ENCODE measurements at places on chromosomes 6 and 20. TPM values are rescaled to one million over a fixed set of nuclear protein-coding genes. Genes with fewer than 3 reads are reported as not detected.

The FAM83D gene
- total RNA-seq: 0.62 TPM

The TUBB1 gene
- total RNA-seq: 0.54 TPM

The KCNK17 gene
- total RNA-seq: 0.38 TPM

The NKX2-4 gene
- total RNA-seq: not detected

The ATG5 gene
- 14.6 TPM for total RNA-seq

Measured in cardiac septum (tissue), 1 donor.